ENCODE measurements at places on chromosomes 1 and 21. TPM values are rescaled to one million over a fixed set of nuclear protein-coding genes. Genes with fewer than 3 reads are reported as not detected.

GRCh38 chr1:242089911-242090310 is 91.0 kb upstream of the MAP1LC3C start:
- DNase-seq, result no peak

GRCh38 chr1:78156805-78157521 is 111.2 kb downstream of the GIPC2 start:
- no peak for DNase-seq

Gene C1orf87
- total RNA-seq, result 0.74 TPM

DNA sequence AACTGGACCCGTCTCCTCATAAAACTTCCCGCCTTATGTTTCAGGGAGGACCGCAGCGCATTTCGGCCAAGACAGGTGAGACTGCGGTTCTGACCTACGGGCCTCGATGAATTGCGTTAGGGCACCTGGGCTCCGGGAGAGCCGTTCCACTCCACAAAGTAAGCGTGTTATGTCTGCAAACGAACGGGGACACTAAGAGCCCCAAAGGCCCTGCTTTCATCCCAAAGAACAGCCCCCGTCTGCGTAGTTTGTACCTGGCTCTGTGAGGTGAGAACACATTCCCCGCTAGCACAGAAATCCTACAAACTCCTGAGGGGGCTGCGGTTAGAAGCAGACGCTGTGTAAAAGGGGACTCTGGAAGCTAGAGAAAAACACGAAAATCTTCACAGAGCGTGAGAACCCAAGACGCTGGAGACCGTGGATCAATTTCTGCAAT is 41.6 kb upstream of the PPIAL4F start:
- DNase-seq, result no peak

DNA sequence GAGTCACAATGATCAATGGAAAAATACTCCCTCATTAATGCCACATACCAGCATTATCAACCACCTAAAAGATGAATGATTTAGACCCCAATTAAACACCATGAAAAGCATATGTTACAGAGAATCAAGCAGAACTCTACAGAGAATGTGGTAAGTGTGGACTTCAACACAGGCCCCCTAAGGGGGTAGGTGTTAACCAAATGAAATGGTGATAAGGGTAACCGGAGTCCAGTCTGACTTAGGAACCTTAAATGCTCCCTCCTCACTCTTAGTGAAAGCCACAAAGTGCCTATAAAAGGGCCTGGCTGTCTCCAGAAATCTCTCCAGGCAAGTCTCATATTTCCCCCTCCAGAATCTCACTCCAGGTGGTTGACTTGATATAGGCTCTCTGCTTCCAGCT is 149.2 kb upstream of the FOXD3 start:
- no peak for DNase-seq

DNA sequence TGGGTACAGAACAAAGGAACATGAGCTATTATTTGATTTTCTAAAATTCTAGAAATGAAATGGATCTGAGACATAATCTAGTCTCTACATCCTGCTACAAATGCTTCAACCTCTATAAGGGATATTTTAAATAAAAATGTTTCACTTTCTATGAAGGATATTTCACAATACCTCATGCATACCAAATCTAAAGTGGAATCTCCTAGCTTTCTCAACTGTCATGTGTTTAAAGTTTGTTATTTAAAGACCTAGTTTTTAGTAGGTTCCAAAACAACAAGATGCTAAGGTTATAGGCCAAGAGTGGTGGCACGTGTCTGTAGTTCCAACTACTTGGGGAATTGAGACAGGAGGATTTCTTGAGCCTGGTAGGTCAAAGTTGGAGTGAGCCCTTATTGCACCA is 47.6 kb downstream of the KDM5B start:
- no peak for DNase-seq

GRCh38 chr1:211535346-211535745 is 43.4 kb upstream of the RD3 start:
- DNase-seq, result no peak

Gene PLEKHA6
- 24.5 TPM for total RNA-seq

Gene OR2L5
- not detected for total RNA-seq

Gene IL19
- not detected for total RNA-seq

Gene PLPP3
- 40.4 TPM for total RNA-seq

Gene TIE1
- total RNA-seq, result 18.7 TPM

Gene GPR25
- 1.2 TPM for total RNA-seq

DNA sequence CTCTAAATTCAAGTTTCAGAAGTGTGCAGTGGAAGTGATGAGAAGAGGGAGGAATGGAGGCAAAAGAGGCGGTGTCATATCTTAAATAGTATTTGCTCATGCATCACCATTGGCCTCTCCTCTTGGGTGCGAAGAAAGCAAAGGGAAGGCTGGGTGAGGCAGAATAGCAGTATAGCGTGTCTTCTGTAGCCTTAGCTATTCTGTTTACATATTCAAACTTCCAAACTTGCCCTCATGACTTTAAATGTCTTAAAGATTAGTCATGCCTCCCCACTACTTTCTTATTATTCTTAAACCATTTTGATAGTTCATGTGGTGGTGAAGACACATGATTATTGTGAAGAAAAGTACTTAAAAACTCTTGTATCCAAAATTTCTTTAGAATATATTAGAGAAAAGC is 104.6 kb upstream of the TENT5C start:
- no peak for DNase-seq

DNA sequence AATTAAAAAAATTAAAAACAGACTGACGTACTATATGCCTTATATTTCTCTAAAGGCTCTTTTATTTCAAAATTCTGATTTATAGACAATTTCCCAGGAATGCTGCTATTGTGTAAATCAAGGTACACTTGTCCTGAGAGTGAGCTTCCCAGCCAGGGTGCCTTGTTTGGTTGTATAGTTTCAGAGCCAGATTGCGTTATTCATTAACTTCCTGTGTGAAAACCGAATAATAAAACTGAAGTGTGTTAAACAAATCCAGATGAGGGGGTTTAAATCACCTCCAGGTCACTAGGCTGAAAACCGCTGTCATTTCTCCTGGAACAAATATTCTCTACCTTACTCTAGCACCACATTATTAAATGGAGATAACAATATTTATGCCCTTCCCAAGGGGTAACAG is 68.7 kb downstream of the LMX1A start:
- no peak for DNase-seq

Gene THEM4
- 30.3 TPM for total RNA-seq

Gene ZSWIM5
- total RNA-seq, result 7.2 TPM

DNA sequence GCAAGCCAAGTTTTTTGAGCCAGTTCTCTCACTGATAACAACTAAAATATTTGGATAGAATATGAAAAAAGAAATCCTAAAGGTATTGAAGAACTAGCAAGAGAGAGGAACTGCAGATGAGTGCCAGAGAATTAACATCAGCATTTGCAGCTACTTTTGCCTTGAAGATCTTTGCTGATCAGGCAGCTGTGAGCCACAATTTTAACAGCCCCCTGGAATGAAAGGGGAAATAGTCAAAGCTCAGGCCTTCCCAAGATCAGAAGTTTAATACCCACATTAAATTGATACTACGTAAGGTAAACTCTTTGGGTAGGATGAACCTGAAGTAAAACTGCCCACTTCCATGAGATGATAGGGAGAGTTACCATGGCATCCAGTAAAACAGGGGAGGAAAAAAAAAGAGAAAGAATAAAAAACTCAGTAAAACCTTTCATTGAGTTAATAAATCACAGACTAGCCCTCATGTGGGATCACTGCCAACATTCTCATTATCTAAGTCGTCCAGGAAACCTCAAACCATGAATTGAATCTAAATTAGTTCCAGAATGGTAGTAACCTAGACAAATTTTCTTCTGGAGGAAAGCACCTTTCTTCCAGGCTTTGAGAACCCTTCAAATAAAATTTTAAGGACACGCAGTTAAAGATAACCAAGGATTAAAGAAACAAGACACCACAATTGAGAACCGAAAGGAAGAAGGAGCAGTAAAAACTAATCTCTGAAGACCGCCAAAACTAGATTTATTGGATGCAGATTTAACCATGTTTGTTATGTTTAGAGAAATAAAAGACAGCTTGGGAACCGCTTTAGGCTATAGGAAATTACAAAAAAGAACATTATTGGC is 28.3 kb downstream of the SCP2 start:
- DNase-seq, result no peak

DNA sequence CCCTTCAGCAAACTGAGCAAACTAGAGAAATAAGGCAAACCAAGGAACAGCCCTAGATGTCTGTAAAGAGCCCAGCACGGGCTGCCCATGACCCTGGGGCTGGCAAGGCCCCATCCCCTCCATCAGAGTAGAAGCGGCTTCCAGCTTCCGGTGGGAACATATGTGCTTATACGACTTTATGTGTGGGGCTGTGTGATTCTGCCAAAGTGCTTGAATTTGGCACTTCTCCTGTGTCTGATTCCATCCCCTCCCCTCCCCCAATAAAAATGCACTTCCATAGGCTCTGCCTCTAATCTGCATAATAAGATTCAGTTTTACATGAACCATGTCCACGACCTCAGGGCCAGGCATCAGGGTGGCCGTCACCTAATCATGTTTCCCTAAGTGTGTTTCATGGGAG is 236.6 kb downstream of the DSCAM start:
- DNase-seq, result no peak

- no peak for DNase-seq
Observed at GRCh38 chr1:99110140-99111041, 105.7 kb upstream of the PLPPR5 start.

- DNase-seq, result no peak
Observed at GRCh38 chr1:180053594-180054567, 99.3 kb downstream of the CEP350 start.

DNA sequence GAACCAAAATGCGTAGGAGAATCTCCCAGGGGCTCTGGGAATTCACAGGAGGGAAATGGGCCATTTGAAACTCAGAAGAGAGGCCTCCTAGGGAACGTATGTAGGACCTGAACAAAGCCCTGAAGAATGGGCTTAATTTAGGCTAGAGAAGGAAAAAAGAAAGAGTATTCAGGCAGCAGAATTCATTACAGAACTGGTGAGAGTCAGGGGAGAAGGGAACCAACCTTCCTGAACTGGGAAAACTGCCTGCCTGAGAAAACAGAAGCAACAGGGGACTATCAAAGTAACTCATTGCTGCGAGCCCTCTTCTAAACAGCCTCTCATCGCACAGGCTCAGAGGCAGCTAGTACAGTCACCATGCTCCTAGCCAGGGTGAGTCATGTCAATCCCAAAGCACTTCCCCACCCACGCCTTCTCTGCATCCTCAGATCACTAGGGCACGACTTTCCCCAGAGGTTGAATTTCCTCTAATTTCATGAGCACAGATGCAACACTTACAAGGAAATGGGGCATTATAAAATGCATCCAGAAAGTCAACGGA is 98.1 kb downstream of the ADSS2 start:
- no peak for DNase-seq

DNA sequence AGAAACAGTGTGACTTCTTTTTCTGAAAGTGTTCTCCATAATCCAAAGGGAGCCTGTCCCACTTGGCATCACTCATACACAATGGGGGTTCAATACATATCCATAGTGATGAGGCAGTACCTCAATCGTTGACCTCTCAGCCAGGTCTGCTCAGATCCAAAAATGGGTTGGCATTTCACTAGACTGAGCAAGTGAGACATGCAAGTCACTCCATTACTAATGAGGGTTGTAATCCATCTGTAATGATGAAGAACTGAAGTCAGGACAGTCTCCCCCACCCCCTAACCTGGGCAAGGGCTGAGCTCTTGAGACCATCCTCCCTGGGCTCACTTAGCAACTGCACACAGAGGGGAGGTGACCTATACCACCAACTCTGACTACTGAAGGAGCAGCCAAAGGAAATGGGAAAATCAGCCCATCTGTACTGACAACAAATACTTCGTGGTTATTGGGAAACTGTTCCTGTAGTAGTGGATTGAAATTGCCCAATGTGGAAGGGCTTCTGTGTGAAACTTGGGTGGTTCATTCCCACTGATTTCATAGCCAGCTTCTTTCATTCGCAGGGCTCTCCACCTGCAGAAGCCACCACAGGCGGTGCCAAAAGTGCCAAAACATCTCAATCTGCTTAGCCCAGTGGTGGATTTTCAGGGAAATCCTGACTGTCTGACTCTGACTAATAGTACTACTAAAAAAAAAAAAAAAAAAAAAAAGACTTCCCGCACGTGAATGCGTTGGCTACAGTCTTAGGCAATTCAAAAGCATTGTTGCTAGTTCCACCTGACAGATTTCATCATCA is 5.0 kb downstream of the NGF start:
- DNase-seq, result no peak

GRCh38 chr21:34603002-34603709 is 11.8 kb downstream of the RCAN1 start:
- DNase-seq, result peak; percentile 69

Gene NHLH1
- not detected for total RNA-seq

DNA sequence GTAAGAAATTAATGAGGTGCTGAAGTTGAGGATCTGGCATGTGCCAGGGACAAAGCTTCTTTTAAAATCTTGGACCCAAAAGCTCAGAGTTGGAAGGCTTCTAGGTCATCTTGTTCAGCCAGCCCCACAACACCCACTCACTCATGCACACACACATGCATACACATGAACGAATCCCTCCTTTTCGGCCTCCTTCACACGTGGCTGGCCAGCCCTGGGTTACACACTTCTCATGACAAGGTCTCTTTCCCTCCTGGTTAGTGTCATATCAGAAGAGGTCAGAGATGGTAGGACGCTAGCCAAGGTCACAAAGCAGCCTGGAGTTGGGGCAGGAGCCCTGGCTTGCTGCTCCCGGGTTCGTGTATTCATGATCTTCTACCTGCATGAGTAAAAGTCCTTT is 6.9 kb downstream of the DMBX1 start:
- DNase-seq, result no peak

DNA sequence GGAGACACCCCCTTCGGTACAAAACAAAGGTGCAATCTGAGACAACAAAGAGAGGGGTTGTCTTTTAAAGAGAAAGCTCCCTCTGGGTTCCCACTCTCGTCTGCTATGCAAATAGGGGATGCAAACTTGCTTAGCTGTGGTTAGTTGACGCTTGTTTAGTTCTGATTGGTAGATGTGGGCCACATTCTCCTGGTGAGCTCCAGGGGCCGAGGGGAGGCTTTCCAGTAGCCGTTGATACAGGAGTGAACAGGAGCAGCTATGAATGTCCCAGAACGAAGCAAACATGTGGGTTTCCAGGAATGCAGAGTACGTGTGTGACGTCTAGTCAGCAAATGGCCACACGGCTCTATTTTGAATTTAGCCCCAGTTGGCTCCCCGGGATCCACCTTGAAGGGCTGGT is 14.7 kb downstream of the TFF2 start:
- DNase-seq, result no peak

- DNase-seq, result no peak
Observed at GRCh38 chr1:203593723-203594122, 32.9 kb upstream of the ATP2B4 start.

DNA sequence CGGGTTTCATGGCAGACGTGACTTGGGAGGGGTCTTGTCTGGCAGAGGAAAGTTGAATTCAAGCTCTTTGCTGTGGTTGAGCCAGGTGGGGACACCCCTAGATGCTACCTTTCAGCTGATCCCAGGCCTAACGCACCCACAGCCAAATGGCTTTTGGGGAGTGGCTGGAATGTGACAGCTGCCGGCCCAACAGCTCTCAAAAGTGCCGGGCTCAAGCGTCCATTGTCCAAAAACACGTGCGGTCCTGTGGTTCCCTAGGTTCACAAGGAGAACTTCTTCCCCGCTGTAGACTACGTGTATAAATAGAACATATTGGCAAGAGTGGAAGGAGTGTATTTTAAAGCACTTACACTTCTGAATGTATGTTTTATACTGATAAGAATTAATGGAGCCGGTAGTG is 87.1 kb upstream of the ARHGEF16 start:
- no peak for DNase-seq

Gene TMEM269
- total RNA-seq, result 0.14 TPM

GRCh38 chr1:169873582-169874199 is 20.0 kb downstream of the SCYL3 start:
- no peak for DNase-seq

GRCh38 chr1:75438355-75438754 is 172.6 kb downstream of the SLC44A5 start:
- no peak for DNase-seq

- peak; percentile 10 for DNase-seq
Observed at GRCh38 chr1:55443175-55443915, 228.2 kb upstream of the USP24 start.

Gene CLDN8
- 6.9 TPM for total RNA-seq
